ENCODE measurements at places on chromosomes 6 and 20.
A peak's percentile ranks its signal among the peaks of the same experiment; 100 is the strongest.

DNA sequence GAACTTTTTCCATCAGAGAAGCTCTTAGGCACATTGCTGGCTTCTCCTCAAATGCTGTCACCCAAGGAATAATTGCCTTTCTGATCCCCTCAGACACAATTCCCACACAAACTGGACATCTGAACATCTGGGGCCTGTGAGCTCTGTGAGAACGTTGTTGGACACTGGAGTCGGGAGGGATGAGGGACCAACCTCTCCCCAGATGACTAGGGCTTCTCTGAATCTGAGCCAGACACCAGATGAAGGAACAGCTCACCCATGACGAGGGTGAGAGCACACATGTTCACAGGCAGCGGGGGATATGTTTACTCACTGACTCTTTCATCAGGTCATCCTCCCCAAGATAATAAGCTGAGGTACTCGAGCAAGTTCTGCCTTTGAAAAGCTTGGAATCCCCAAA lies 283.9 kb upstream of the SUPT3H start:
- DNase-seq: peak; percentile 45

GRCh38 chr20:953742-954141 lies 37.6 kb upstream of the ANGPT4 start:
- peak; percentile 50 for DNase-seq

- DNase-seq: no peak
Measured at GRCh38 chr6:14305624-14306023, 188.1 kb downstream of the CD83 start.

GRCh38 chr20:8932192-8933165 lies 136.4 kb upstream of the PLCB4 start:
- peak; percentile 85 for DNase-seq

DNA sequence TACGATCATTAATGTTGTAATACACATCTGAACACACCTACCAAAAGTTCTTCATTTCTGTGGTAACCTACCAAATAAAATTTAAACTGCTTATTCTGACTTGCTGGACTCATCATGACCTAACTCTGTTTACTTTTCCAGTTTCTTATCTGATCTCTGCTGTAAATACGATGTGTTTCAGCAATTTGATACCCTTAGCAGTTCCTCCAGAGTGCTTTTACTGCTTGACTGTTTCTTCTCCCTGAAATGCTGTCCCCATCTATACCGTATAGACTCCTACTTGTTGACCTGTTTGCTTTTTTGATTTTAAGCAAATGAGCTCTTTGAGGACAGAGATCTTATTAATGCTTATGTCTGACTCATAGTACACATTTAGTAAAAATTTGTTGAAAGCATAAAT lies 119.5 kb downstream of the SCAF8 start:
- DNase-seq: peak; percentile 52

GRCh38 chr6:34223381-34223955 lies 13.2 kb upstream of the HMGA1 start:
- no peak for DNase-seq

DNA sequence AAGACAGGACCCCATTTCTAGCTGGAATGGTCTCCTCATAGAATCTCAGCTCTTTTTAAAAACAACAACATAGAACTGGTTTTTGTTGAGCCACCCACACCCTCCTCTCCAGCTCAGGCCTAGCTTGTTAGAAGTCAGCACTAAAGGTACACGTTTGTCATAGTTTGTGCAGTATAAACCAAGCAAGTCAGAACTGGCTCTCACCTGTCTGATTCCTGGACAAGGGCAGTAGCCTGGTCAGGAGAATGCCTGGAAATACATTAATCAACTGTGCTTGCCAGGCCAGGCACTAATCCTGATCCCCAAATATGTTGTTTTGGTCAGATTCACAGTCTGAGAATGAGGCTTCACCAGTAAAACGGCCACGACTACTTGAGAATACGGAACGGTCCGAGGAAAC lies 296.7 kb downstream of the ZFAND3 start:
- no peak for DNase-seq

GRCh38 chr20:4867051-4867450 lies 134.3 kb downstream of the SLC23A2 start:
- no peak for DNase-seq

DNA sequence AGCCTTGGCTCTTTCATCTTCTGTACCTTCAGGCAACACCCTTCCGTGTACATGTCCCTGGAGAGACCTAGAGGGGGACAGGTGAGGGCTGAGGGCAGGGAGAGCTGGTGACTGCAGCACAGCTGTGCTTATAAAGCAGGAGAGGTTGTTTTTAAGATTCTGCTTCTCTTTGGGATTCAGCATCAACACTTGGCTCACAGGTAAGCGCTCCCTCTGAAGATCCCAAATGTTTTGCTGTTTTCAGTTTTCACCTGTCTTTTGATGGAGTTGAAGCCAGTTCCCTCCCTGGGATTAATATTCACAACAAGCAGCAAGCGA lies 19.4 kb upstream of the TRAF3IP2 start:
- DNase-seq: no peak

- DNase-seq: no peak
Measured at GRCh38 chr6:52834481-52834880, 6.1 kb downstream of the GSTA5 start.

GRCh38 chr6:109772883-109773431 lies 81.9 kb downstream of the FIG4 start:
- peak; percentile 37 for DNase-seq

- peak; percentile 29 for DNase-seq
Measured at GRCh38 chr6:25660512-25660911, 8.5 kb downstream of the SCGN start.

- no peak for DNase-seq
Measured at GRCh38 chr20:47843886-47844567, 58.7 kb upstream of the SULF2 start.

- peak; percentile 7 for DNase-seq
Measured at GRCh38 chr6:25295651-25296050, 16.5 kb downstream of the CARMIL1 start.

DNA sequence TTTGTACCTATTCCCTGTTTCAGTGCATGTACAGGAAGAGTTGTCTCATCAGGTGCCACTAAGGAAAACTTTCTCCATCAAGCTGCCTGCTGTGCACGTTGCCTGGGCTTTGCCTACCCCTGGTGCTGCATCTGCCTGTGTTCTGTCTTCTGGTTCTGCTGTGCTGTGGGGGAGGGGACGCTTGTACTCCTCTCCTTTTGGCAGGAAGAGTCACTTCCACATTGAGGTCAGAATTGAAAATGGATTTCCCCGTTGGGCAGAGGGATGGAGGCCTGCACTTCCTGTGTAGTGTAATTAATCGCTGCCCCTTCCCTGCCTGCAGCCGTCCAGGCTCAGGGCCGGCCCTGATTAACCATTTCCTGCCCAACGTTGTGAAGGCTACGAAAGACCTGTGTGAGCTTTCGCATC lies 153.3 kb downstream of the SCML4 start:
- no peak for DNase-seq

DNA sequence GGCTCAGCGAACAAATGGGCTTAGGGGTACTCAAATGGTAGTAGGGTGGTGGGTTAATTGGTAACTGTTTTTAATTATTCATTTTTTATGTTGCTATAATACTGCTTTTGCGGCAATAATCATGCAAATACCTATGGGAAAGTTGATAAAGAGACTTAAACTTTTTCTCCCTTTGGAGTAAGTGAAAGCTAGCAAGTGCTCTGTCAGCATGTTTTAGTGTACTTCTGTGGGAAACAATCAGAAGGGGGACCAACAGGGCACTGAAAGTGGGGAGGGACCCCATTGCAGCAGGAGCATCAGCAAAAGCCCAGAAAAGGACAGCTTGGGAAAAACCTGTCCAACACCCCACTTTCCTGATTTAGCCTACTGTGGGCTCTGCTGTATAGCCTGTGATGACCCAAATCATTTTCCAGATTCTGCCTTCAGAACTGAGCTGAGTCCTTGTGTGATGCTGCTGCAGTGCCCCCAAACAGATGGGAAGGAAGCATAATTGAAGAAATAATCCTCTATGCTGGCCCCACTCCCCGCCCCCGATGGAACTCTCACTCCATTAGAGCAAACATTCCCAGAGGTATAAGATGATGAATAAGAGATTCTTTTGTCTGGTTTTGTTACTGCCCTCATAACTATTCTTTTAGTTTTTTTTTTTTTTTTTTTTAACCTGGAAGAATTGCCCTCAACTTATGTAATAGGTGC lies 322.8 kb downstream of the CD83 start:
- DNase-seq: peak; percentile 16

DNA sequence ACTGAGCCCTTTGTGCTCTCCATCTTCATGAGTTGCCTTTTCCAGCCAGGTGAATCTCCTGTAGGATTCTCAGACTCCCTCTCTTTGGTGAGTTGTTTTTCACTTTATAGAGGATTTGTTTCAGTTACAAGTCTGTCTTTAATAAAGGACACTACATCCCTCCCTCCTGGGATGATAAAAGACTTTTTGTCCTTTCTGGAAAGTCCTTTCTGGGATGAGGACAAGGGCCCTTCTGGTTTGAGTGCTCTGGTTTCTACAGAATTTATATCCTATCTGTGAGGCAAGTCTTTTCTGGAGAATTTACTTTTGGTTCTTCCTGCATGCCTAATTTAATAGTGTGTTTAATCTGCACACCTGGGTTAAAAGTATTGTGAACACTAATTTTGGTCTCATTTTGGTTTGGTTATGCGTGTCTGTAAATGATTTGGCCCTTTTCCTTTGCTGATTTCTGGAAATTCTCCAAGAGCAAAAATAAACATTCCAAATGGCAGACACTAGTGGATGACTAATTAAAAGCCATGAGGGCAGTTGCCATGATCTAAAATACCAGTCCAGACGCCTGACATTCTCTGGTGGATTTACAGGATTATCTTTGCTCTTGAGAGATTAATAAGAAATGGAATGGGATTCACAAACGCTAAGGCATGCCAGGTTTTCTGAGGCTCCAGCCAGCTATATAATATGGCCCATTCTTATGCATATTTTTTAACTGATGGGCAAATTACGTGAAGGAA lies 44.8 kb downstream of the TCP11 start:
- peak; percentile 66 for DNase-seq

- DNase-seq: no peak
Measured at GRCh38 chr20:25468126-25469075, 60.9 kb downstream of the GINS1 start.

- no peak for DNase-seq
Measured at GRCh38 chr20:53950031-53950430, 120.4 kb downstream of the BCAS1 start.

DNA sequence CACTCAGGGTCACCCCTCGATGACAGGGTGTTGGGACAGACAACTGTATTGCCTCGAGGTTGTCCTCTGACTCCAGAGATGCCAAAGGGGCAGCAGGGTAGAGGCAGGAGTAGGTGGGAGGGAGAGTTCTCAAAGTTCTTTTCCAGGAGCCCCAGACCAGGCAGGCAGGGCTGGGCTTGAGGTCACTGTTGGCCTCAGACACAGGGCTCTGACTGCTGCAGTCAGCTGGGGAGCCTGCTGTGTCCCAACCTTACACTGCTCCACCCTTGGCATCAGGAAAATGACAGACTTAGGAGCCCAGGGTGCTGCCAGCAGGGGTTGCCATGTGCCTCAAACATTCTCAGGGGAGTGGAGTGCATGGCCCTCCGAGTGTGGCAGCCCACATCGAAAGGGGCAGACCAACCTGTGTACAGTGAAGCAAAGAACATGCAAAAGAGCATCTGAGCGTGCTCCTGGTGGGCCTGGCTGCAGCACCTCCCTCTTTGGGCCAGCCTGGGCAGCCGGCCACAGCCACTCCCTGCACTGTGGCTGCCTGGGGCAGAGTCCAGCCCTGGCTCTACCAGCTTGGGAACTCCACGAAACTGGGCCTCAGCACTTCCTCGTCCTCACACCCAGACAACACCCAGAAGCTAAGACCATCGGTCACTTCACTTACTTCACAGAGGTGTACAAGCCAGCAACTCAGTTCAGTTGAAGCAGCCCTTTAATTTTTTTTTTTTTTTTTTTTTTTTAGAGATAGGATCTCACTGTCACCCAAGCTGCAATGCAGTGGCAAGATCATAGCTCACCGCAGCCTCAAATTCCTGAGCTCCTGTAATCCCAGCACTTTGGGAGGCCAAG lies 24.0 kb downstream of the C6orf132 start:
- peak; percentile 75 for DNase-seq

GRCh38 chr6:130473886-130474285 lies 108.1 kb downstream of the TMEM200A start:
- DNase-seq: peak; percentile 44

- DNase-seq: no peak
Measured at GRCh38 chr6:147384029-147384428, 124.5 kb upstream of the SAMD5 start.

DNA sequence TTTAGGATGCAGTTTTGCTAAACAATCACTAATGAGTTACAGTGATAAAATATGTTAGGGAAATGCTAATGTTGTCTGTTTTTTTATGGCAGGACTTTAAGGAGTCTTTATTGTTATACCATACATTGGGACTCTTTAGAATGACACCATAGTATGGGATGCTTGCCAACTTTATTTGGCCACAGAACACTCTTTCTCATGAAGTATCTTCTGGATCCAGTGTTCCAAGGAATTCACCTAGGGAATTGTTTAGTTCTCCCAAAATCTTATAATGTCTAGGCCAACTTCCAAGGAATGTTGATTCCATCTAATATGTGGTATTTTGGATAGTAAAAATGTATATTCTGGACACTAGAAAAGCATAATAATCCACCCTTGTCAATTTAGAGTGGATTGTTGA lies 3.3 kb downstream of the RIN2 start:
- DNase-seq: no peak

GRCh38 chr20:51697096-51697826 lies 70.9 kb downstream of the ATP9A start:
- DNase-seq: peak; percentile 14

- DNase-seq: no peak
Measured at GRCh38 chr6:146286961-146287360, 256.7 kb upstream of the RAB32 start.

DNA sequence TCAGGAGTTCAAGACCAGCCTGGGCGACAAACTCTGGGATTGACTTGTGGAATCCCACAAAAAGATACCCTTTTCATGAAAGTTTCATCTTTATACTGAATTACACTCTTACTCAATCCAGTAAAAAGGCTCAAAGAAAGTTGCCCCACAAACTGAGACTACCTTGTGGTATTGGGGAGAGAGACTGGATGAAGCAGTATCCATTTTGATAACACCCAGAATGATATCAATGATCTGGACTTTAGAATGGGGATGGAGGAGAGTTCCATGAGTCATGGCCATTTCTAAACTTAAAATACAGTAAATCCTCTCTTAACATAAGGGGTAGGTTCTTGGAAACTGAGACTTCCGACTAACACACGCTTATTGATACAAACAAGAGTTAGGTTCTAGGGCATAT lies 4.7 kb downstream of the STAU1 start:
- DNase-seq: no peak

DNA sequence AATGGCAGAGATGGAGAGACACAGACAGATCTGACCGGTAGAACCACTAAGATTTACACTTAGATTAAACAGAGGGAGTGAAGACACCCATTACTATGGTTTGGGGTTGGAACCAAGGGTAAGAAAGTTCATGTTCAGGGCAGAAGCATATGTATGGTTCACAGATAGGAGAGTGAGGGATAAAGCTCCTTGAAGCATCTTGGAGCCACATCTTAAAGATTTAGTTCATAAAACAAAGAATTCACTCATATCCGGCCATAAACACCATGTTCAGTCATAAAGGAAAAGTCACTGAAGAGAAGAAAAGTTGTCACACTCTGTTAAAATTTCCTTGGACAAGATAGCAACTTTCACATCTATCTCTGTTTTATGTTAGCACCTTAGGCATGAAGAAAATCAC lies 18.0 kb downstream of the STX7 start:
- no peak for DNase-seq

All from adipocyte (in vitro differentiated cells).